Suprapubic skin (tissue), 4 donors: ENCODE measurements at places on chromosomes 1 and 21. TPM values are rescaled to one million over a fixed set of nuclear protein-coding genes. Genes with fewer than 3 reads are reported as not detected.
A peak's percentile ranks its signal among the peaks of the same experiment; 100 is the strongest.

LCE1F gene
- 71.3 TPM for total RNA-seq

PRDM2 gene
- total RNA-seq, result 54.4 TPM

C8B gene
- not detected for total RNA-seq

DNA sequence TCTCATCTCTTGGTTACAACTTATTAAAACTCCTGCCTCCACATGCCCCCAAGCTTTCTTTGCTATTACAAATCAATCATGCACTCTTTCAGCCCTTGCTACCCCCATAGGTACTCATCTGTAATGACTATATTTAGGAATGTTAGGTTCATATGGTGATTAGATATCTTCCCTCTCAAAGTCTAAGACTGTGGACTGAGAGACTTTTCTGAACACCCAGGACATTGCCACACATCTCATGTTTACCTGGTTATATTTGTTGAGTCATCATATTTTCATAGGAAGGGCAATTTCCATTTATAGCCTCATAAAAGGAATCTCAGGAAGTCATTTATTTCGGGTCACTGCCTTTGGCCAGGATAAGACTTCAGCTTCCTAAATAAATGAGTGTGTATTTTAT, 81.5 kb upstream of the LPGAT1 start:
- no peaks in the 10 kb centered on the region for H3K27me3 ChIP-seq
- H3K4me1 ChIP-seq, result no peaks in the 10 kb centered on the region
- H3K27ac ChIP-seq, result no peak overlapping the region
- no peak for DNase-seq
- no peaks in the 10 kb centered on the region for H3K36me3 ChIP-seq

DNA sequence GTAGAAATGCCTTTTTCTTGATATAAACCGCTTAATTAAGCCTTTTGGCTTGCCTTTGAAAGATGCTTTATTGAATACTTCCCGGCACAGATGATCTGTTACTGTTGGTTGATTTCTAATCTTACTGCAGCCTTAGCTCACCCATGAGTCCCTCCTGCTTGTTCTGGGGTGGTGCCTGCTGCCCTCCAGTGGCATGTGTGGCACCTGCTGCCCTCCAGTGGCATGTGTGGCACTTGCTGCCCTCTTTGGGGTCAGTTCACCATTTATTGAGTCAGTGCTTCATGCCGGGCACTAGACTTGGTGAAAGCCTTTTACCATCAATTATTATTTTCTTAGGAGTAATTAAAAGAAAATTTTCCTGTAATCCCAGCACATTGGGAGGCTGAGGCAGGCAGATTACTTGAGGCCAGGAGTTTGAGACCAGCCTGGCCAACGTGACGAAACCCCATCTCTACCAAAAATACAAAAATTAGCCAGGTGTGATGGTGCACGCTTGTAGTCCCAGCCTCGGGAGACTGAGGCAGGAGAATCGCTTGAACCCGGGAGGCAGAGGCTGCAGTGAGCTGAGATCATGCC, 54.3 kb downstream of the ADARB1 start:
- H3K4me3 ChIP-seq, result no peak overlapping the region
- H3K4me1 ChIP-seq, result peaks cover 48% of the 10 kb centered on the region
- peak overlapping the region; percentile 0 for H3K27ac ChIP-seq

DNA sequence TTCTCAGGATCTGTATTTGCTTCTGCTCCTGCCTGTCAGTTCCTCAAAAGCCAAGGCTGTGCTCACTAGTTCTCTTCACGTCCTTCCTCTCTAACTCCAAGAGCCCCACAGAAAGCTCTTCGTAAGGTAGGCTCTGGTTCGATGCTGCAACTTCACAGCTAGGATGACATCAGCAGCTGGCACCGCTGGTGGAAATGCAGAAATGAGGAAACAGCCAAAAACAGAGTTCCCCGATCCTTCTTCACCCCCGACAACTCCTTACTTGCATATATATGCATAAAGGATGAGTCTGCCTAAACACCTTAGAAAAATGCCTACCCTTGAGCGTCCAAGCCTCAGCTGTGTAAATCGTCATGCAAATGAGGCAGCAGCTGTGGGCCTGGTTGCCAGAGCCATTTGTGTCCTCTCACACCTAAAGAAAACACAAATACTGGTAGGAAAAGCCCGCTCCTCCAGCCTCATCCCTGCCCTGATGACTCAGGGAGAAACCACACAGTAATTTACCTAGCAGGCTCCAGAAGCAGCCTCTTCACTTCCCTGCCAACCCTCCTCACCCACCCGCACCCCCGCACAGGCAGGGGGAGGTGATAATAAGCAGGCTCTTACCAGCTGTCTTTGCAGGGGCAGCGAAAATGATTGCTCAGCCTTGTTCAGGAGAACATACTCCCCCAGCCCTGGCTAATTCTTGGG, 28.2 kb downstream of the BATF3 start:
- DNase-seq, result no peak
- H3K4me3 ChIP-seq, result no peak overlapping the region
- H3K4me1 ChIP-seq, result peaks cover 33% of the 10 kb centered on the region

DNA sequence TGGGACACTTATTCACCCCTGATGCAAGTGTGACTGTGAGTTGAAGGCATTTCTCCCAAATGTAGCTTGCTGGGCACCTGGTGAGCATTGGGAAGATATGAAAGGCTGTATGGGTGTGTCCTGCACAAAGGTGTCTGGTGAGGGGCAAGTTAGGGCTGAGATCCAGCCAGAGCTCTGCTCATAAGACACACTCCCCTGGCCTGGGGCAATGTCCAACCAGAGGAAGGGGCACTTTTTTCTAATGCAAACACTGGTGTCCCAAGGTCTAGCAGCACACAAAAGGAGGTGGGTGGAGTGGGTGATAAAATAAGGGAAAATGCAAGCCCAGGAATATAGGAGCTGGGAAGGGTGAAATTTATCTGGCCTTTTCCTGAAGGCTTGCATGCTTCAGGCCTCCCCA, 57.0 kb upstream of the TRABD2B start:
- no peak for DNase-seq
- H3K27ac ChIP-seq, result no peak overlapping the region
- no peaks in the 10 kb centered on the region for H3K36me3 ChIP-seq
- H3K4me3 ChIP-seq, result no peak overlapping the region
- H3K27me3 ChIP-seq, result no peaks in the 10 kb centered on the region
- H3K4me1 ChIP-seq, result peaks cover 10% of the 10 kb centered on the region

DNA sequence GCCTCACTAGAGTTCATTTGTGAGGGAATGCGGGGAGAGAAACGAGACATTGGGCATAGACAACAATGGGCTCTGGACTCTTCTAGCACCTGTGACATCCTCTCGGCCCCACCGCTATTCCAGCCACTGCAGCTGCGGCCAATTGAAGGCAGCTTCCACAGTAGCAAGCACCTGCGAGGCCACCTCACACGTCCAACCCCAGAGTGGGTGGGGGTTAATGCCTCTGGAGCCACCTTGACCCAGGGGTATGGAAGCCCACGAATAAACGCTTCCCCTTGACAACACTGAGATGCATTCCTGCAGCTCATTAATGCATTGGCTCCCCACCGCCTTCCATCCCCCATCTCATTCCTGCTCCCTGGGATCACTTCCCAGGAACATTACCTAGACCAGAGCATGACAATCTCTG, 104.4 kb downstream of the GLIS1 start:
- no peak overlapping the region for H3K4me3 ChIP-seq
- no peaks in the 10 kb centered on the region for H3K4me1 ChIP-seq
- DNase-seq, result peak; percentile 41
- H3K27me3 ChIP-seq, result peaks cover 5% of the 10 kb centered on the region
